ENCODE measurements at places on chromosomes 7 and 10.

- no peak for DNase-seq
These were observed 56.1 kb upstream of the PDLIM1 start for GRCh38 chr10:95346715-95347401.

- no peak for DNase-seq
These were observed 312.4 kb upstream of the AUTS2 start for GRCh38 chr7:69285854-69286253.

DNA sequence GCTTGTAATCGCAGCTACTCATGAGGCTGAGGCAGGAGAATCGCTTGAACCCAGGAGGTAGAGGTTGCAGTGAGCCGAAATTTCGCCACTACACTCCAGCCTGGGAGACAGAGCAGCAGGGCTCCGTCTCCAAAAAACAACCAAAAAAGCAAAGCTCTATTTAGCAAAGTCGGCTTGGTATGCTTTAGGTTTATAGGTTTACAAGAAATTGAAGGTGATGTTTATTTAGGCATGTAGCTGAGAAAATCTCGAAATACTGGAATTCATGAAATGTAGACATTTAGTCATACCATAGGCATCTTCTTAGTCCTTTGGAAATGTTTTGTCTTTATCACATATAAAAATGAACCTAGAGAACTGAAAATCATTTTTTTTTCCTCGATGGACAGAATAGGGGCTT is 453.8 kb upstream of the ANKRD30A start:
- DNase-seq, result no peak

- DNase-seq, result no peak
These were observed 55.7 kb upstream of the SRPK2 start for GRCh38 chr7:105444342-105444987.

GRCh38 chr7:75957021-75957736 is 37.2 kb downstream of the TMEM120A start:
- DNase-seq, result no peak

GRCh38 chr10:124296121-124296812 is 122.5 kb downstream of the OAT start:
- DNase-seq, result no peak

GRCh38 chr10:129470103-129470851 is 3.2 kb downstream of the MGMT start:
- DNase-seq, result no peak

DNA sequence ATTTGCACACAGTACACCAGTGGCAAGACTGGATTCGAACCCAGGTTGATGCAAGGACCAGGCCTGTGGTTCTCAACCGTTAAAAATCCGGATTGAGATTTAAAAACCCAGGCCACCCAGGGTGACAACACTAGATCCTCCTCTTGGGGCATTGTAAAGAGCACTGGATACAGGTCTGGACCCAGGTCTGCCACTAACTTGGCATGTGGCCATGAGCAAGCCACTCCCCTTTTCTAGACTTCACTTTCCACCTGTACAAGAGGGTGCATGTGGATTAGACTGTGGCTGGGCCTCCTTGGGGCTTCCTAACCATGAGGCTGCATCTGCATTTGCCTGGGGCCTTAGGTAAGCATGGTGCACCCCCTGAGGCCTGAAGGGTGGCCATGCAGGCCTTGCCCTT is 21.7 kb upstream of the SLC29A3 start:
- DNase-seq, result no peak

DNA sequence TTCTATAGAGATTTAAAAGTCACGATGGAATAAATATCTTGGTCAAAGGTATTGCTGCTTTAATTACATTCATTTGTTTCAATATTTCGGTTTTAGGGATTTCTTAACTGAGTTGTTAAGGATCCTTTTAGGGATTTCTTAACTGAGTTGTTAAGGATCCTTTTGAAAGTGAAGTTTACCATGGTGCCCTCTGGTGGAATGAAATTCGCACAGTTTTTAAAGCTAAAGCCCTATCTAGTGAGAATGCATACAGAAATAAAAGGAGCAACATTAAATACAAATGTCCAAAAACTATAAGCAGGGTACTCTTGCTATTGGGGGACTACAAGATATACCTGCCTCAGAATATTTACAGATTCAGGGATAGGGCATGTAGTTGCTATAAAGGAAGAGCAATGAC is 193.7 kb downstream of the RNLS start:
- DNase-seq, result no peak

GRCh38 chr10:128898916-128899195 is 568.2 kb upstream of the MGMT start:
- DNase-seq, result no peak

All from activated T-helper 1 cell treated with anti-CD3 and anti-CD28 coated beads, Interleukin-2, amount 50 U/mL, for 16 hours (primary cell).